ENCODE measurements at places on chromosomes 6 and 20.

- no peak for DNase-seq
Observed at GRCh38 chr20:2739042-2739398, 46.4 kb downstream of the EBF4 start.

DNA sequence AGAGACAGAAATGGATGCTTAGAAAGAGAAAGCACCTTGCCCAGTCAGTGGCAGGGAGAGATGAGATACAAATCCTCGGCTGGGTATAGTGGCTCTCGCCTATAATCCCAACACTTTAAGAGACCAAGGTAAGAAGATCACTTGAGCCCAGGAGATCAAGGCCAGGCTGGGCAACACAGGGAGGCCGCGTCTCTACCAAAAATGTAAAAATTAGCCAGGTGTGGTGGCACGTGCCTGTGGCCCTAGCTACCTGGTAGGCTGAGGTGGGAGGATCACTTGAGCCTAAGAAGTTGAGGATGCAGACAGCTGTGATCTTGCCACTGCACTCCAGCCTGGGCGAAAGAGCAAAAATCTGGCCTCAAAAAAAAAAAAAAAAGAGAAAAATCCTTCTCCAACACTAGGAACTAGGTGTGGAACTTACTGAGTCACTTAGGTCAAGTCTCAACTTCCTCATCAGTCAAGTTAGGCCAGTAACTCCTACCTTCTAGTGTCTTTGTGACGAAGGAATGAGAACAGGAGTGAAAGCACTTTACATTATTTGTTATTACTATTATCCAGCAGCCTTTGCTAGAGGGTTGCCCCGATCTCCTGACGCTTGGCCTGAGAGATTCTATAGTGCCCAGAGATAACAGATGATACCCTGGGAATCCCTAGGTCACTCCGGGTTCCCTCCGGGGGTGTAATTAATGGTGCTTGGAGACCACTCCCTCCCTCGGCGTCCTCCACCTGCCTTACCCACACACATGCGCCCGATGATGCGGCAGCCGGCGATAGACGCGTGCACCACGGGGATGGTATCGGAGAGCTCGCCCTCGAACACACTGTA lies 918 bp downstream of the EIF6 start:
- DNase-seq = no peak

- DNase-seq = no peak
Observed at GRCh38 chr6:70538376-70538775, 28.4 kb upstream of the SDHAF4 start.

GRCh38 chr20:57241363-57241991 lies 25.0 kb downstream of the BMP7 start:
- DNase-seq = no peak

DNA sequence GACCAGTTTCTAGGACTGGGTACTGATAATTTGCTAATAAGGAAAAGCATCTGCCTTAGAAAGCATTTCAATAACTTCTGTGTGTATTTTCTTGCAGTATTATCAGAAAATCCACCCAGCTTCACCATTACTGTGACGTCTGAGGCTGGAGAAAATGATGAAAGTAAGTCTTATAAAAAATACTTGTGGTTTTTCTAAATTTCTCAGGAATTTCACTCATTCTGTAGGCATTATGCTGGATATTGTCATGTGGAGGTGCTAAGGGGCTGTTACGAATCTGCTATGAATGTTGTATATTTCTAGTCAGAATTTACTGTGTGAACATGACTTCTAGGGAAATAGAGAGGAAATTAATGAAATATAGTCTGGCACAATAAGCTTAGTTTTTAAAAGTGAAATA lies 8.9 kb downstream of the RWDD1 start:
- DNase-seq = peak; percentile 78

DNA sequence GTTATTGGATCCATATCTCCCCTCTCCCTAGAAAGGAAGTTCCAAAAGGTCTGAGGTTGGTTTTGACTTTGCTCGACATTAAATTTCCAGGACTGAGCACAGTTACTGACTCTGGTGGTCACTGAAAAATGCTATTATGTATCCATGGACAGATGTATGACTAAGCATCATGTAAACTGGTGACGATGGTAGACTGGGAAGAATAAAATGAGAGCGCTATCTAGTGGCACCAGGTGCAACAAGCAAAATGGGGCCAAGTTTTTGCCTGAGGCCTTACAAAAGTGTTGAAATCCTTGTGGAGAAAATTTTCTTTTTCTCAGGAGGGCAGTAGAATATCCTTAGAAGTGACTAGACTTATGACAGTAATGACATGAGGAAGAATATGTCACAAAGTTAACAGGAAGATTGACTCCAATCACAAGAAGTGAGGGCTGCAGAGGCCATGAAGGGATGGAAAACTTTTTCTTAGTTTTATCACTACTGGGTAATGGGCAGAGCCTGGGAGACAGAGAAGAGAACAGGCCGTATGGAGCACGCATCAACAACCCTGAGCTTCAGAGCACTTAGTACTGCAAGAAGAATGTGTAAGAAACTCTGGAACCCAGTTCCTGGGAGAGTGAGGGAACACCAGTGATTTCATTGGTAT lies 88.9 kb upstream of the ELOVL5 start:
- DNase-seq = peak; percentile 74

DNA sequence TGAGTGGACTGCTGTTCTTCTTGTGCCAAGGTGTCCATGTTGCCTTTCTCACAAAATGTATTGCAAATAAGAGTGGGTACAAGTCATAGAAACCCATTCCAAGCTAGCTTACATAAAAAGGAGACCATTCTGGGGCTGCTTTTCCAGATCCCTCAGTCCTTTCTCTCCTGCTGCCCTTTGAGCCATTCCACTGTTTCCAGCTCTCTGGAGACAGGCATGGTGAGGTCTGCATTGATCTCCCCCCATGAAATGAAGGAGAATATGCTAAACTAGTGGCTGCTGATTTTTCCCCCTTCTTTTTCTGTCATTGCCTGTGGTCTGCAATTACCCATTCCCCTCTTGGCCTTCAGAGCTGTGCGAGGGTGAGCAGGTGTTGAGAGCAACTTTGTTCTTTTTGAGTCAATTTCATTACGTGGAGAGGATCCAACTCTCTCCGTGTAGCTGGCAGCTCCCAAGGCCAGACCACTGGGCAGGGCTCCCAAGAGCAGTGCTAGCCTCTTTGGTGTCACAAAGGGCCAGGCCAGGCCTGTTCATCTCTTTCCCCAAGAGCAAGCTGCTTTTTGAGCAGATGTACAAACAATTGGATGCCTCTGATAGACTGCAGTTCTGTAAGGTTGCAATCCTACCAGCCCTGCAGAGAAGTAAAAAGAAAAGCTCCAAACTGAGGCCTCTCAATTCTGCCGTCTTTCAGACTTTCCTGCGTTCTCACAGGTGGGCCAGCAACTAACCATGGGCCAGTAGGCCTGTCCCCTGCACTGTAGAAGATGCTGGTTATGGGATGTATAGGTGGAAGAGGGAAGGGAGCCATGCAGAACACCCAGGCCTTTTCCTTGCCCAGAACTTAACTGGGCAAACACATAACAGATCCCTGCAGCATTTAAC lies 96.1 kb upstream of the ARMC2 start:
- DNase-seq = no peak

- DNase-seq = peak; percentile 89
Observed at GRCh38 chr6:74069089-74069581, 373.1 kb downstream of the CD109 start.

DNA sequence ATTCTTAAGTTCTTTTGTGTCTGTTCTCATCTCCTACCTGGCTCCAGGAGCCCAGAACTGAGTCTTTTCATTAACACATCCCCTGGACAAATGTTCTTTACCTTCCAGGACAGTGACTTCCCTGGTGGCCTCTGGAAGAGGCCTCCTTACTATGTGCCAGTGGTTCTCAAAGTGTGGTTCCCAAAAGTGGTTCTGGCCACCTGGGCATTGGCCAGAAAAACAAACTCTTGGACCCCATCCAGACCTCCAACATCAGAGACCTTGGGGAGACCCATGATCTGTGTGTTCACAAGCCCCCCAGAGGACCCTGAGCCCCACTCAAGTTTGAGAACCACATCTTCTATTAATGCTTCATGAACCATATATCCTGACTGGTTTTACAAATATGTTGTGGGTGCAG lies 7.2 kb upstream of the VSX1 start:
- DNase-seq = no peak

- DNase-seq = no peak
Observed at GRCh38 chr6:102150549-102150948, 757.0 kb downstream of the GRIK2 start.

DNA sequence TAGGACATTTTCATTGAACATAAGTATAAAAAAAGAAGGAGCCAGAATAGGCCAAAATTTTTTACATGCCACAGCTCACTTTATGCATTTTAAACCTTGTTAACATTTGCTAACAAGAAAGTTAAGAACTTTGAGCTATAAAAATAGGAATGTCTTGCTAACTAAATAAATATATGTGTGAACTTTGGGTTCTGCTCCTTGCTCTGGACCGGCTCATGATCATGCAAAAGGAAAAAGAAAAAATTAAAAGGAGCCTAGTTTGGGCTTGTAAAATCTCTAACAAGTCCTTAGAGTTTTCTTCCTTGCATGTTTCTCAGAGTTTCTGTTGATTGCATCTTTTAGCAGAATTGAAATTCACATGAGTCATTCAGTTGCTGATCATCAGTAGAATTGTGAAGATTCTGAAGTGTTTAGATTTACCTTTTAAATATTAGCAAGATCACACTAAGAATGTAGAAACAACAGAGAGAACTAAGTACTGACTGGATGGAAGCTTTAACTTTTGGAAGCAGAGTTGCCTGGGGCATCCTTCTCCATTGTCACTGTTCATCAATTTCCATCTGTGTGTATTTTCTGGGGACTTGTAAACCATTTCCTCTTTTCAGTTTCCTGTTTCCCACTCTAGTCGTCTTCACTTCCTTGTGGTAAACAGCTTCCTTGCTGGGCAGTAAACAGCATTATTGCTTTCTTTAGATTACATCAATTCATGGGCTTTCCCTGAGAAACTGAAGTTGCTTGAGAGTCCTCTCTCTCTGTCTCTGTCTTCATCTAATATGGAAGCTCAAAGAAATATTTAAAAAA lies 458.4 kb upstream of the BTBD3 start:
- DNase-seq = peak; percentile 55

- no peak for DNase-seq
Observed at GRCh38 chr6:162187168-162187935, 540.2 kb downstream of the PRKN start.

DNA sequence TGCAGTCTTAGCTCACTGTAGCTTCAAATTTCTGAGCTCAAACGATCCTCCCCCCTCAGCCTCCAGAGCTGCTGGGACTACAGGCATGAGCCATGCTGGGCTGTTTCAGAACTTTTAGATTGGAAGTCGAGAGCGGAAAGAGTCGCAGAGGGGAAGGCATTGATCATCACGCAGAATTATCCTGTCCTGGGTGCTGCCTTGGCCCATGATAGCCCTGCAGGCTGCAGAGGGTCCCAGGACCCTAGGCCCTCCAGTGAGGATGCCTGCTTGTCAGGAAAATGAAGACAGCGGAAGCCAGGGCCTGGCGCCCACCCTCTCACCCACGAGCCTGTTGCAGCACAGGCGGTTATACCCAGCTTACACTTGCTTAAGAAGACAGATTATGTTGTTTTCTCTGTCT lies 9.1 kb downstream of the TMEM181 start:
- DNase-seq = no peak

- DNase-seq = peak; percentile 88
Observed at GRCh38 chr6:56843476-56844349, 111.2 kb upstream of the BEND6 start.

- peak; percentile 13 for DNase-seq
Observed at GRCh38 chr6:101931766-101932165, 538.3 kb downstream of the GRIK2 start.

GRCh38 chr6:139508576-139508975 lies 134.1 kb upstream of the CITED2 start:
- DNase-seq = no peak

DNA sequence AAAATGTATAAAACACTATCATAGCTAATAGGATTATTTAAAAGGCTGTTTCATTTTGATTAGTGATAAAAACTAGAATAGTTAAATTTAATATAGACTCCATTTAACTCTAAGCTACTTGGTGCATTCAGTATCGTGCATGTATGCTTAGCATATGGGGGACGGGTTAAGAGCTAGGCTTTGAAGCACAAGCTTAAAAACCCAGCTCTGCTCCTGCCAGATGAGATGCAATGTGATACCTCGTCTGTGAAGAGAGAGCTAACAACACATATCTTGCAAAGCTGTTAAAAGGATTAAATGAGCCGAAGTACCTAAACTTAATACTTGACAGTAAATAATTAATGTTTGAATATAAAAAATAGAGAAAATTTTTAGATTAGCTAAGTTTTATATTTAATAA lies 42.2 kb downstream of the DTNBP1 start:
- DNase-seq = no peak

GRCh38 chr6:43765776-43766499 lies 4.1 kb upstream of the VEGFA start:
- DNase-seq = no peak

- DNase-seq = no peak
Observed at GRCh38 chr20:50450493-50450826, 59.7 kb upstream of the PTPN1 start.

GRCh38 chr6:4577406-4577805 lies 198.8 kb upstream of the CDYL start:
- peak; percentile 97 for DNase-seq

DNA sequence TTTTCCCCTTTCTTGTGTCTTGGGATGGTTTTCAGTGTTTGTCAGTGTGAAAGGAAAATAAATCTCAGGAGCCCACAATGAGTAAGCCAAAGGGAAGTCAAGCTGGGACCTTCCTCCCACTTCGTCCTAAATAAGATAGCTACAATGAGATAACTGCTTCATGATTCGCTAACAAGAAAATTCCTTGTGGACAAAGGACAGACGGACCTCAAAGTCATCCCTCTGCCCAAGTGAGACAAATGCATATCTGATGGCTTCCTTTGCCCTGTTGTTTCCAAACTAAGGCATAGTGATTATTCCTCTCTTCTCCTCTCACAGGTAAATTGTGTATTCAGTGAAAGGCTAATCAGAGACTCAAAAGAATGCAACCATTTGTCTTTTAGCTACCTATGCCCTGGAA lies 26.1 kb upstream of the ADTRP start:
- peak; percentile 37 for DNase-seq

- no peak for DNase-seq
Observed at GRCh38 chr6:46961711-46962110, 40.0 kb upstream of the ADGRF5 start.

- DNase-seq = peak; percentile 94
Observed at GRCh38 chr6:52595000-52595795, 18.3 kb upstream of the TRAM2 start.

DNA sequence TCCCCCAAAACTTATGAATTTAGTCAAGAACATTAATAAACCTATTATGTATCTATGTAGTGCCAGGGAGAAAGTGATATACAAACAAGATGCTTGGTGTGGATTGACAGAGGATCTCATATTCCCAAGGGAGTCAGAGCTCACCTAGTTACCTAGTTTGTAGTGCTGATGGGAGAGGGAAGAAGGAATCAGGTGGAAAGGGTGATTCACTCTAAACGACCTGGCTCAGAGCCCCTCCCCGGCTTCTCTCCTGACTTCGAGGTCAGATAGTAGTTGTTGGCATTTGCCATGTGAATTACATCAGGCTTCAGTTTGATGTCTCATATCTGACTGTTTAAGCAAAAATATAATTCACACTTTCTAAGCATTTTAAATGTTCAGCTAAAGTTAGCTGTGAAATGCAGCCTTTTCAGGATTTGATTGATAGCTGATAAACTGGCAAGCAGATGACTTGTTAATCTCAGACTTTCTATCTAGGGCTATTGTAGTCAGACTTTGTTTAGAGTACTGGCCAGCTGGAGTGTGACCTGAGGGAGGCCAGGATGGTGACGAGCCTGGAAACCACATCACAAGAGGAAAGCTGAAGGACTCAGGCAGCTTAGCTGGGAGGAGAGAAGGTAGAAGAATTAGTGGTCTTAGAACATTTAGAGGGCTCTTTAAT lies 123.7 kb downstream of the AKAP7 start:
- DNase-seq = no peak

Data from fibroblast of skin of scalp (primary cell).